ENCODE measurements at places on chromosomes 5 and 9.

GRCh38 chr9:130200038-130200849, 28.0 kb downstream of the NCS1 start:
- DNase-seq, result no peak

DNA sequence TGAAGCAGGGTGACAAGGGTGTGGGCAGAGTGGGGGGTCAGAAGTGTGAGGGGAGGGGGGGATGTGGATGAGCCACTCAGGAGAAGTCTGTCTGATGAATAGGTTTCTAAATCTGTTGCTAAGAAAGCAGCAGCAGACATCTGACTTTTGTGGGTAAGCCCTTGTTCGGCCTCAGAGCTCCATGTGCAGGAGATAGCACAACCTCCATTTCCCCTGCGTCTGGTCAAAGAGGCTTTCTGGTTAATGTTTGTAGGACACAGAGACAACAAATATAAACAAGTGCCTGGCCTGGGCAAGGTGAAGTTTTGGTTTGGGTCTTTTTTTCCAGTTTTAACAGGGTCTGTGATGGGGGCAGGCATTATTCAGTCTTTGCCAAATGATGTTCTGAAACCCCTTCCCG, 57.0 kb upstream of the GNE start:
- DNase-seq, result no peak

GRCh38 chr9:107751567-107752210, 262.1 kb upstream of the KLF4 start:
- DNase-seq, result peak; percentile 3

GRCh38 chr5:9601055-9601739, 29.0 kb downstream of the TAS2R1 start:
- no peak for DNase-seq

- no peak for DNase-seq
Measured at GRCh38 chr5:83645936-83646335, 74.7 kb downstream of the HAPLN1 start.

- DNase-seq, result peak; percentile 41
Measured at GRCh38 chr5:175517824-175518450, 39.6 kb downstream of the SFXN1 start.

DNA sequence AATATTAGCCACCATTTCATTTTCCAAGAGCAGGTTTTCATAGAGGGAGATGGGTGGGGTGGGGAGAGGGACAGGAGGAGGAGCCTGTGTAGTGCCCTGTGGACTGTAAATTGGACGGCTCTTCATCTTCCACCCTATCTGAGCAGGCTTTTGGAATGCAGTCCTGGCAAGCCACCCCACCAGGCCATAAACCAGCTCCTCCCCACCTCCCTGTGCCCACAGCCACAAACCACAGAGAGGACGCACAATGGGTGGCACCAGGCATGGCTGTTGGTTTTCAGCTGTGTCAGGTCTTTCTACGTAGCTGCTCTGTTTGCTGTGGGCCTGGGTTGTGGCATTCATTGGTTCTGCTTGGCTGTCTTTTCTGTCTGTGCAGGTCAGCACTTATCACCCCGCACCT, 58.0 kb downstream of the PLAC8L1 start:
- DNase-seq, result no peak

DNA sequence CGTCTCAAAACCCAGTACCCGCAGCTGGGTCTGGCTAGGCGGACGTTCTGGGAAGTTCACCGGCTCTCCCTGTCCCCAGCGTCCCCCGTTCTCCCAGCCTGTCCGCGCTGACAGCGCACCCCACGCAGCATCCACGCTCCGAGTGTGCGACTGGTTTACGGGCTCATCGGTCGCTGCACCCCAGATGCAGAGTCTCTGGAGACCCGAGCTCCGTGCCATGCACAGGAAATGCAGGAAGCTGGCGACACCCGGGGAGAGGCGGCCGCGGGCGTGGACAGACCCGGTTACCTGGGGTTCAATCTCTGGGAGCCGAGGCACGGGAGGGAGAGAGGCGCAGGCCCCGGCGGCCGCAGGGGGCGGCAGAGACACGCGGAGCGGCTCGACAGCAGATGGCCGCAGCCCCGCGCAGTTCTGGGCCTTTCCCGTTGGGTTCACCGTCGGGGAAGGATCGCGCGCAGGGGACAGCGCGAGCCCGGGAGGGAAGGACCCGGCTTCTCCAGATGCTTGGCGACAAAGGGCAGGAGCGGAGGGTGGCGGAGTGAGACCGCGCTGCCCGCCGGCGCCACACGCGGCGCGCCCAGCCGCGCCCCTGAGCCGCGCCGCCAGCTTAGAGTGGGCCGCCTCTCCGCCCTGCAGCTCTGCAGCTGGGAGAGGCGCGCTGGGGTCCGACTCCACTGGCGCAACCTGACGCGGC, 558 bp downstream of the SHROOM1 start:
- DNase-seq, result peak; percentile 73

- DNase-seq, result no peak
Measured at GRCh38 chr9:129761901-129762369, 9.1 kb upstream of the PTGES start.

- no peak for DNase-seq
Measured at GRCh38 chr5:5381310-5381913, 41.1 kb upstream of the ICE1 start.

- no peak for DNase-seq
Measured at GRCh38 chr9:135144581-135145170, 57.2 kb downstream of the OLFM1 start.

GRCh38 chr5:67578011-67578410, 381.4 kb upstream of the CD180 start:
- no peak for DNase-seq

DNA sequence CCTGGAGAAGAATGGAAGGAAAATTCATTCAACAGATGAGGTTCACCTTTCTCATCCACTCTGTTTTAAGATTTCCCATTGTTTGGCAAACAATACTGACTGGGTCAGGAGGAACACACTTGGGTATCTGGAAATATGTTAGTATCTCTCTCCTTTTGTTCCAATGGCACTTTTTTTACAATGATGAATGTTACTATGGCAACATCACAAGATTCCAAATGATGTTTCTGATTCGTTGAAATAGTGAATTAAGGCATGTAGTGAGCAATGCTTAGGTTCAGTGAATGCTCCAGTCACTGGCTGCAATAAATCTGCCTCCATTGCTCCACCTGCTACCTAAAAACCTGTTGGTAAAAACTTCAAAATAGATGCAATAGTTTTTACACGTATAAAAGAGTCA, 392.8 kb downstream of the DNAH5 start:
- DNase-seq, result no peak

GRCh38 chr5:16619136-16619535, 2.3 kb upstream of the RETREG1 start:
- no peak for DNase-seq

- DNase-seq, result peak; percentile 2
Measured at GRCh38 chr5:6583049-6583880, 49.6 kb downstream of the NSUN2 start.

GRCh38 chr9:96067004-96067403, 191.5 kb downstream of the ERCC6L2 start:
- DNase-seq, result no peak

DNA sequence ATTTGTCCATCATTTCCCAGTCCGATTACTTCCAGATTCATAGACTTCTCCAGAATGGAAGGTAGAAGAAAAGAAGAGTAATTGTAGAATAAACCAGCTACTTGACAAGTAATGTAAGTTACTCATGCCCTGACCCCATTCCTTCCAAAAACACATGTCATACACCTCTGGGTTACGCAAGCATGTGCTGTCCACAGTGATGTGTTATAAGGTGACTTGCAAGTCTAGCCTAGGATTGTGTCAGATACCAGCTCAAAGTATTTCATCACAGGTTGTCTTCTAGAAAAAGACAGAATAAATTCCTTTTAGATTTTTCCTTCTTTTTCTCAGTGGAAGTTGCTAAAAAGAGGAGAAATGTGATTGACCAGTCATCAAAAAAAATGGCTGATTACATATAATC, 8.0 kb upstream of the TLR4 start:
- DNase-seq, result no peak

DNA sequence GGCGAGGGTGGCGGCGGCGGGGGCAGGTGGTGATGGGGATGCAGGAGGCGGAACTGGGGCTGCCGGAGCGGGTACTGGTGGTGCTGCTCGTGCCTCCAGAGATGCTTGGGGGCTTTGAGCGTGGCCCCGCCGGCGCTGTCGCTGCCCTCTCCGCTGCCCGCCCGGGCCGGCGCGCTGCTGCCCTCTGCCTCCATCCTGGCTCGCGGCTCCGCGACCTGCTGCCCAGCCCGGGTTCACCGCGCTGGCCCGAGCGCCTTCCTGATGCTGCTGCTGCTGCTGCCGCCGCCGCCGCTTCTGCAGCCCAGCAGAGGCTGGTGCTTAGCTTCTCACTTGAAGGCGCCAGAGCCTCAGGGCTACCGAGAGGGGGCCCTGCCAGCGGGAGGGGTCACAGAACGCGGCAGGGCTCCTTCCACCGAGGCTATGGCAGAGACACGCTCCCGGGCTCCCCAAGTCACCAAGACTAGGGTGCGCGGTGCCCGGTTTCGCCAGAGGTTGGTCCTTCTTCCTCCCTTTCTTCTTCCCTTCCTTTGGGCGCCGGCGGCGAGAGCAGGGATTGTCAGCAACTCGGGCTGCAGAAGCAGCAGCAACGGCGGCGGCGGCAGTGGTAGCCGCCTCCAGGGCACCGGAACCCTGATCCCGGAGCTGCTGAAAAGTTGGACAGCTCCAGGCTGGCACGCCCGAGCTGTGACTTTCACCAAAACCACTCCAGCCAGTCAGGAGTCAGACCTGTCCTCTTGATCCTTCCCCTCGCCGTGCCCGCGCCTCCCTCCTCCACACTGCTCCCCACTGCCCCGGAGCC, at the start of gene PDE4D:
PDE4D (minus strand) TSS at position 298 of the 799 bp plus-strand sequence.
- no peak for DNase-seq

GRCh38 chr9:26263478-26263877, 585.2 kb upstream of the TUSC1 start:
- DNase-seq, result no peak

- peak; percentile 37 for DNase-seq
Measured at GRCh38 chr5:59367791-59368394, 525.6 kb downstream of the PDE4D start.

DNA sequence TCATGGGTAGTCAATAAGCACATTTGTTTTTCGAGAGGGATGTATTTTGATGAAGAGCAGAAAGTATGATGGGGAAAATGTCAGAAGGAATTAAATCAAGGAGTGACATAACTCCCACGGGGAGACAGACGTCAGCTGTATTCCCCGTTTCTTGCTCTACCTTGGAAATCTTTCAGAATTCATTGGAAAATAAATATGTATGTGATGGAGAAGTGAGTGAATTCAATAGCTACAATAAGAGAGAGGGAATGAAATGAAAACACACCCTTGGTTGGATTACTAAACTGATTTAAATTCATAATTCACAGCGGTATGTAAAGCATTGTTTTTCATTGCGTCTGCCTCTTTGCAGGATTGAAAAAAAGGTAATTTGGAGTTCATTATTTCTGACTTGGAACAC, 209.7 kb upstream of the KLF4 start:
- no peak for DNase-seq

Data from CD4-positive, alpha-beta T cell treated with Interleukin-10 for 1 hour (primary cell).